Muscle of leg (tissue), 16 donors: ENCODE measurements at places on chromosomes 6 and 20.

GRCh38 chr20:12762725-12763124 lies 246.0 kb upstream of the SPTLC3 start:
- no peak for DNase-seq

DNA sequence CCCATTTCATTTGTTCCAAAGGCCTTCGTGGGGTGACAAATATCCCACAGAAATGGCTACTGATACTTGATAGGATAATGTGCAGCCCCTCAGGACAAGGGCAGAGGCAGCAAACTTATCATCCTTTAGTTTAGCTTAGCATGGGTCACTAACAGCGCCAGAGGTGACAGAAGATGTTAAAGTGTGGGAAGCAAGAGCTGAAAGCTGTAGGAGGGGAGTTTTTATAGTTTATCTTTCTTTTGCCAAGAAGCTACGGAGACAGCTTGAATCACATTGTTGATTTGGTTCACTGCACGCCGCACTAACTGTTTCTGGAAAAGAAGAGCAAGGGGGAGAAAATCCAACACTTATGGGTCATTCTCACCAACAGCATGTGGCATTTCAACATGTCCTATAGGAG lies 773.9 kb upstream of the MMS22L start:
- peak; percentile 17 for DNase-seq

DNA sequence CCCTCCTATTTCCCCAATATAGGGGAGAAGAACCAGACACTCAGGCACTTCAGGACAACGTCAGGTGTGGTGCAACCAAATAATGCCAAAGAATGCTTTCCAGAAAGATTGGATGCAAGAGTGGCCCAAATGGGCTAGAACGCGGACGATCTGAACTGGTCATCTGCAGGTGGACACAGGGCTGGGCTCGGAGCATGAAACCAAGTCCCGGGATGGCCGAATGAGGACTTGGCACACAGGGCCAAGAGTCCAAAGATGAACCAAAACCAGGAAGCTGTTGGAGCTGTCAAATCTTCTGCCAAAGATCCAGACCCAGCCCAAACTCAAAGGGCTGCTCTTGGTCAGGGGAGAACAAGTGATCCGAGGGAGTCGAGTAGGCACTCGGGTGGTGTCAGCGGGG lies 143.9 kb upstream of the ARID1B start:
- DNase-seq = no peak

DNA sequence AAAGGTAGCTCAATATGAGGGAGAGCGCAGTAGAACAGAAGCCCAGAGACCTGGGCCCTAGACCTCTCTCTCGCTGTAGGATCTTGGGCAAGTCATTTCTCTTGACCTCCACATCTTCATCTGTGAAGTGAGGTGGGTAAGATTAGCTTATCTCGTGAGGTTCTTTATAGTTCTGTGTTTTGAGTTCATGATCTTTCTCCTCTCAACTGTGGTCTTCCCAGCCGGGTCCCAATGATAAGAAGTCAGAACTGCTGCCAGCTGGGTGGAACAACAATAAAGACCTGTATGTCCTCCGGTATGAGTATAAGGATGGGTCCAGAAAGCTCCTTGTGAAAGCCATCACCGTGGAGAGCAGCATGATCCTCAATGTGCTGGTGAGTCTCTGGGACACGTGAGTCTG lies 6.9 kb downstream of the PSMF1 start:
- DNase-seq = no peak

- DNase-seq = no peak
These were observed 529.5 kb downstream of the PRKN start for GRCh38 chr6:162198076-162198475.

- no peak for DNase-seq
These were observed 26.7 kb upstream of the SRC start for GRCh38 chr20:37319151-37319671.
